Activated CD4-positive, alpha-beta memory T cell treated with anti-CD3 and anti-CD28 coated beads, Interleukin-2, amount 10 ng/mL, durations not matched to agents 7 days and 5 days (primary cell): ENCODE measurements at places on chromosomes 12 and 14.

- no peak for DNase-seq
Observed at GRCh38 chr12:93743229-93743998, 66.2 kb downstream of the CRADD start.

DNA sequence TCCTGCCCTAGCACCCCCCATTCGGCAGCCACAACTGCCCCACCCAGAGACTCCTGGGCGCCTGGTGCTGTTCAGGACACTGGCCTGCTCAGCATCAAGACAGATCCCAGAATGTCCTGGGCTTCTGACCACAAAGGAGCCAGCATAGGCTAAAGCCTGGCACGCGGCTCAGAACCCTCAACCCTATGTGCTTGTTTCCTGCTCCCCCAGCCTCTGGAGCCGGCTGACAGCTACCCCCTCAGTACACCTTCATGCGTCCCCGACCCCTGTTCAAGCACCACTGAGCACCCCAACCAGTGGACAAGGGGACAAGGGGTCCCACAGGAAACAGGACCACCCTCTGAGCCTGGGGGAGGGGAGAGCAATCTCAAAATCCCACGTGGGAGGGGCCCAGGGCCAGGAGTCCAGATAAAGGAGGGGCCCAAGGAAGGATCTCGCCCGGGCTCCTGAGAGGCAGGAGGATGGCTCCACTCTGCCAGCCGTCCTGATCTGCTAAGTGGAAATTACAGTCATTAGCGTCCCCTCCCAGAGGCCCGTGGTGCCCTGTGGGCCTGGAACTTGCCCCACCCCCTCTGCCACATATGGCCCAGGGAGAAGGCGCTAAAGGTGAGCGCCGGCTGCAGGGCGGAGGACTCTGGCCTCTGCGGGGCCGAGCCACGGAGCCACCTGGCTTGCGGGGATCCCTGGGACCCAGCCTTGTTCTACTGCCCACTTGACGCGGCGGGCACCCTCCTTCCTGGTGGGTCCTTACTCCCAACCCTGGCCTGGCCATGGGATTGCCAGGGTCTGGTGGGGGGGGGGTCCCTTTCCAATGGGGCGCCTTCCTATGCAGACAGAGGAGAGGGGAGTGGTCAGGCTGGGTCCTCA, 27.2 kb upstream of the GPR132 start:
- no peak for DNase-seq

DNA sequence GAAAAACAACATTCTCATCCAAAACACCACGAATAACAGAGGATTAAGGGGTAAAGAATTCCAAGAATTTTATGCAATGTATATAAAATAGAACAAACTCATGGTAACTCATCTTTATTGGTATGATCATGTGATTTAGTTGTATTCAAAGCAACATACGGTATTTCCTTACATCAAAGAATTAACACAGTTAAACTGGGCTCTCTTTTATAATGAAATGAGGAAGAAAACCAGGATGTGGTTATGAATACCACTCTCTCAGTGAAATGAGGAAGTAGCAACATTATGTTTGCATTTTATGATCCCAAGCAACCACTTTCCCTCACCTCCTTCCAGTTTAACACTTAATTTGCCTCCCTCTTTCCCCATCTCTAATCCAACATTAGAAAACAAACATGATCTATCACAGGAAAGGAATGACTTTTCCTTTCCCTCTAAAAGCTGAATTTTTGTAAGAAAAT, 22.9 kb downstream of the SPTLC2 start:
- no peak for DNase-seq

- DNase-seq = peak; percentile 8
Observed at GRCh38 chr14:23446291-23446851, 10.9 kb upstream of the MYH7 start.

GRCh38 chr14:98177551-98177950, 1094.4 kb downstream of the BCL11B start:
- DNase-seq = peak; percentile 57

- DNase-seq = no peak
Observed at GRCh38 chr12:51322452-51322851, 1.5 kb downstream of the BIN2 start.

DNA sequence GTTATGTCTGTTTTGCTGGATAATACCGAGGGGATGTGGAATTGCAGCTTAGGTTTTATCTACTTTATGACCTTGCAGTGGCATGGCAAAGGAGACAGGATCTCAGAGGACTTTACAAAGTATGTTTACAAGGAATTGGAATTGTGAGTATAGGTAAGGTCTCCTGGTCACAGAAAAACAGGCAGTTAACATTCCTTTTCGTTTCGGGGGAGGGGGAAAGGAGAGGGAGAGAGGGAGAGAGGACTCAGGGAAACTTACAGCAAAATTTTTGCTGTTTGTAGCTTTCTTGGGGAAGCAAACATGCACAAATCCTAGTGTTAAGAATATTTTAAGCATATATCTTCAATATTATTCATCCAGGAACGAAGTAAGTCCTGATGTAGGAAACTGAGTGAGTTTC, 590.5 kb upstream of the LRFN5 start:
- DNase-seq = no peak

- DNase-seq = no peak
Observed at GRCh38 chr14:103529383-103530365, 678 bp downstream of the TRMT61A start.

DNA sequence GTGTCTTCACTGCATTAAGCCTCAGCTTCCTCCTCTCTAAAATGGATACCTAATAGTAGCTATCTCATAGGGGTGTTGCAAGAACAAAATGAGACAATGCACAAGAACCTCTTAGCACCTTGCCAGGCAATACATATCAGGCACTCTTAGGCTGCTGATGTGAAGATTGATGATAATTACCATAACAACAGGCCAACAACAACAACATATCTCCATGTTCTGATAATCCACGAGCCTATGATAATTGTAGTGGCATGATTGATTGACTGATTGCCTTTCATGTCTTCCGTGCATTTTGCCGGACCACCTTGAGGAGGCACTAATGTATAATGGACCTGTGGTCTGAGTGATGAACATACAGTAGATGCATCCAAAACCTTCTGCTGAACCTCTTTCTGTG, 50.7 kb upstream of the WSCD2 start:
- no peak for DNase-seq

- no peak for DNase-seq
Observed at GRCh38 chr12:62998454-62998853, 63.5 kb upstream of the PPM1H start.

GRCh38 chr14:102171173-102172020, 31.7 kb downstream of the WDR20 start:
- DNase-seq = no peak

DNA sequence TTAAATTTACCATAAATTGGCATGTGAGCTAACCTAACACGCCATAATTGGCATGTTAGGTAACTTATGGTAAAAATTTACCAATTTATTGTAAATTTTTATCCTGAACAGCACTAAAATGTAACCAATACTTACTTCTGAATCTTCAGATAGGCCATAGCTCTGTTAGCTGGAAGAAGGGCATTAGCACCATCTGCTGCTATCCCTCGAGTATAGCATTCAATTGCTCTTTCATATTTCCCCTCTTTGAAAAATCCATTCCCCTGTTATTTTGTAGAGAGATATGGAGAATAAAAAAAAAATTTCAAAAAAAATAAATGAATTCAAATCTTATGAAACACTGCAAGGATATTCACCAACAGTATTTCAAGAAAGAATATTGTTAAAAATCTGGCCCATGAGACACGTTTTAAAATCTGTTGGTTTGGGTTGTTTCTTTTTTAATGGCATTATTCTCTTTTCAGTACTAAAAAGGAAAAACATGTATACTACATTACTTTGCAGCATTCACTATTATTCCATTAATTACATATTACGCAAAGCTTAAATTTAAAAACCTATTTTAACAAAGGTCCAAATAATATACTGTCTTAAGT, 19.1 kb downstream of the RPAP3 start:
- DNase-seq = no peak

DNA sequence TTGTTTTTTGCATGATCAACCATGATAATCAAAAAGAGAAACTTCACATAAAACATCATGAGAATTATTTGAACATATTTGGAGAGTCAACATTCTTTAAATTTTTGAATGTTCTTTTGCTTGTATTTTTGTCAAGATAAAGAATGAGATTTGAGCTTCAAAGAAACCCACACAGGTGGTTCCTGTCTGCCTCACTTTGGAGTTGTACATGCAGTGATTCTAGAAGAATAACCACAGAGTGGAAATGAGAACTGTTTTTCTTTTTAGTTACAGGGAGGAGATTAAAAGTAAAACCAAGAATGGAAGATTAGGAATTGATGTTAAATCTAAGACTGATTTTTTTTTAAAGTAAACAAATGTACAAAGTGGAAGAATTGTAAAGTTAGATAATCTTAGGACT, 2.3 kb upstream of the ZNF705A start:
- DNase-seq = no peak

DNA sequence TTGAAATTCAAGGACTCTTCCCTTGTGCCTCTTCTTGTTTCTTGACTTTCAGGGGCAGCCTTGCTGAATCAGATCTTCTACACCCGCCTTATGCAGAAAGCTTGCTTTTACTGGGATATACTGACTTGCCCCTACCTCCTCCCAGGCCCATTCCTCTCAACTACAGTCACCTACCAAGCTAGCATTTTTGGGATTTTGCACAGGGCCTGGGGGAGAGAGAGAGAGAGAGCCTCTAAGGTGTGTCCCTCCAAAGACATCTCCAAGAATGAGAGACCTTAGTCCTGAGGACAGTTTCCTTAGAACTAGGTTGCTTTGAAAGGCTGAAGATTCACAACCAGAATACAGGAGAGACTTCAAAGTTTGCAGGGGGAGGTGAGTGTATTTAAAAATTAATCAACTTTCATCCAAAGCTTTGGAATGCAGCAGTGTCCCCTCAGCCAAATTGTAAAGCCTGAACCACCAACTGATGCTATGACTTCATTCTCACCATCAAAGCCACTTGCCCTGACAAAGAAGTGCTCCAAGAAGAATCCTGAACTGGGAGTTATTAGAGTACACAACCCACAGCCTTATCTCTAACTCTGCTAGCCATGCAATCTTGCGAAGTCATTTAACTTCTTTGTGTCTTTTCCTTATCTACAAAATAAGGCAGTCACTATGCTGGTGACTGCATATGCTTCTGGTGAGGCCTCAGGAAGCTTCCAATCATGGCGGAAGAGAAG, 96.1 kb upstream of the EGLN3 start:
- no peak for DNase-seq

GRCh38 chr12:12635651-12636050, 24.0 kb downstream of the CREBL2 start:
- DNase-seq = no peak

GRCh38 chr12:31011336-31011735, 62.3 kb upstream of the DDX11 start:
- no peak for DNase-seq

DNA sequence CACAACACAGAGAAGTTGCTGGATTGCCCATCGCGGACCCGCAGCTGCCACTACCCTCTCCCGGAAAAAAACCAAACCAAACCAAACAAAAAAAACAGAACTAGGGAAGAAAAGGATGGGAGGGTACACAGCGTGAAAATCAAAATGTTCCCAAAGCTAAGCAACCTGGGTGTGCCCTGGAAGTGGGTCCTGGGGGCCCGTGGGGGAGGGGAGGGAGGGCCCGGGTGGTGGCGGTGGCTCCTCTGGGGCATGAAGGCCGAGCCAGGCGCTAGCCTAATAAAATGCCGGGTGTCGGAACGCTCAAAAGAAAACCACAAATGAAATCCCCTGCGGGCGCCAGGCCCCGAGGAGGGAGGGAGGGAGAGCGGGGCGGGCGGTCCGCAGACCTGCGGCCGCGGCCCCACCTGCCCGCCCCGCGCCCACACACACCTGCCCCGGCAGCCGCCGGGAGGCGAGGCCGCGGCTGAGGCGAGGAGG, 787 bp downstream of the HECTD4 start:
- peak; percentile 43 for DNase-seq

DNA sequence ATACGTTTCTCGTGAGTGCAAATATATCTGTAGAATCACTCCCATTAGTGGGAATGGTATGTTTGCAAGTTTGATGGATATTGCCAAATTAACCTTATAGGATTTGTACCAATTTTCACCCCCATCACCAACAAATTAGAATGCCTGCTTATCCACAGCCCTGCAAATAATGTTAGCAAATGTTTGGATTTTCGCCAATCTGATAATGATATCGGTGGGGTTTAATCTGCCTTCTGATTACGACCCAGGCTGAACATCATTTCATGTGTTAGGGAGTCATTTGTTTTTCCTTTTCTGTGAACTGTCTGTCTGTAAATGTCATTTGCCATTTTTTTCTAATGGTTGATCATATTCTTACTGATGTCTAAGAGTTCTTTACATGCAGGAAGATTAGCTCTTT, 4.1 kb upstream of the DAZAP2 start:
- DNase-seq = no peak

- no peak for DNase-seq
Observed at GRCh38 chr14:74255281-74255680, 16.0 kb downstream of the VSX2 start.

DNA sequence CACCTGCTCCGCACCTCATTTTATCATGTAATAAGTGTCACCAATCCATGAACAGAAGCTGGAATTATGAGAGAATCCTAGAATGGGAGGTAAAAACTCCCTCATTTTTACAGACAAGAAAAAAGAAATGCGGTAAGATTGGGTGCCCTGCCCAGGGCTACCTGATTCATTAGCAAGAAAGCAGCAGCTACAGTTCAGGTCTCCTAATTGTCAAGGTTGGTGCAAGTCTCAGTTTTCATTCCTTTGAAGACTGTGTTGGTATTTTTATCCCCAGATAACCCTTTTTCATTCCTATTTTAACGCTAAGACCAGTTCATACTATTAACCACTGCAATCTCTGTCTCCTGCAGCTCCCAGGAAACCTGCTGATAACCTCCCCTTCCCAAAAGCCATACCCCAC, 6.9 kb downstream of the DUSP6 start:
- no peak for DNase-seq

DNA sequence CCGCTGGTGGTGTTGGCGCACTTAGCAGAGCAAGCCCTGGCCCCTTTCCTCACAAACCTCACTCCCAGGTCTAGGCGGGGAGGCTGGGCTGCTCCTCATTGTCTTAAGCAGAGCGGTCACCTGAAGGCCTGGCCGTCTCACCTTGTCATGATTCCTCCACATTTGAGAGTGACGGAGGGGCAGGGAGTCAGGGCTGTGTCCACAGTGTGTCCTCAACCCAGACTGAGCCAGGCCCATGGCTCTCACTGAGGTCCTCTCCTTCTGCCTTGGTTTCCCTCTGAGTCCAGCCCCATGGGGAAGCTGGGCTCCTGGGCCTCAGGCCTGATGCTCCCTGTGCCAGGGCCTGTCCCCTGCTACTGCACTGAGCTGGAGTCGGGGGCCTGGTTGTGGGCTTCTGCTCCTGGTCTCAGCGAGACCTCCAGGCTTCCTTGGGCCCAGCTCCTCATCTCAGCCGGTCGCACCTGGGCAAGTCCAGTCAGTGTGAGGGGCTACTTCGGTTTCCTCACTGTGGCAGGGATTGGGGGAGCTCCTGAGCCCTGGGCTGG, 44.9 kb downstream of the KRT80 start:
- DNase-seq = no peak

GRCh38 chr14:31867570-31867969, 209.5 kb upstream of the ARHGAP5 start:
- DNase-seq = no peak
